ENCODE measurements at places on chromosomes 6 and 20.

DNA sequence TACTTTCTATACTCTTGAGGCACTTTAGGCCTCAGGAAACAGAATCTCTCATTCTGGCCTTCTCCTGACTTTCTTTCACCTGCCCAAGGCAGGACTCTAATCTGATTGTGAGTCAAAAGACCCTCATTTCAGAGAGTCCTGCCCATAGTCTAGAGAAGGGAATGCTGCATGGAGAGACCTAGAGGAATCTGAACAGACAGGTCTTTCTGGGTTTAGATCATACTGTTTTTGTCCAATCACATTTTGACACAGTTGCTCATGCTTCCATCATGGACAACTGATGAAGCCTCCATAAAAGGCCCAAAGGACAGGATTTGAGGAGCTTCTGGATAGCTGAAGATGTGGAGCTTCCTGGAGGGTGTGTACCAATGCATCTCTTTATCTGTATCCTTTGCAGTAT, 48.1 kb upstream of the BTBD3 start:
- DNase-seq = no peak

GRCh38 chr6:133467231-133467981, 226.2 kb downstream of the EYA4 start:
- no peak for DNase-seq

- no peak for DNase-seq
Measured at GRCh38 chr6:165872311-165872710, 209.3 kb upstream of the PDE10A start.

GRCh38 chr20:4513720-4514119, 208.0 kb upstream of the PRND start:
- no peak for DNase-seq

DNA sequence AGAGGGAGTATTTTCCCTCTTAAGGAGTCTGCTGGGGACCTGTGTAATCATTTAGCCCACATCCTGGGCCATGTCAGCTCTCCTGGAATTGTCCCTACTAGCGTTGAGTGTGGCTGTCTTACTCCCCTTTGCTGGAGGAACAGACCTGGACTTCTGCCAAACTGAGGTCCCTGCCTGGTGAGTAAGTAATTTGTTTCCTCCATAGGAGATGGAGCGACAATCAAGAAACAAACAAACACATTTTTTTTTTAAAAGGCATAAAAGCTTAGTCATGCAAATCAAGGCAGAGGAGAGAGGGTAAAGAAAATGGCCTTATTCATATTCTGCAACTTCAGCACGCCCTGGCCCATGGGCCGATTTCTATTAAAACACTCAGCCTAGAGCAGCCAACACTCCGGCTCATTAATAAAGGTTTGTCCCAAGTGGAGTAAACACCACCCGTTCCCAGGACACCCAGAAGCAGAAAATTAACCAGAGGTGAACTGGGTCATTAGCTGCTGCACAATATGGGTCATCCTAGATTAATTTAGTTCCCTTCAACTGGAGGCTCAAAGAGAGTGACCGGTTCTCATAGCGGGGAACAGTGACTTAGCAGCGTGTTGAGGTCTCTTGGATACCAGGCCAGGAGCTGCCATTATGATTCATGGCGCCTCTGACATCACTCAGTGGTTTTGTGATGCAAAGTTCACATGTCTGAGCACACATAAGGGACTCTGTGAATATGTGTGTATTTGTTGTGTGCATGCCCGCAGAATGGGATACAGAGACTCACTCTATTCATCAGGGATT, 165.0 kb upstream of the SULF2 start:
- no peak for DNase-seq

- DNase-seq = no peak
Measured at GRCh38 chr6:38725414-38726183, 10.5 kb downstream of the DNAH8 start.

DNA sequence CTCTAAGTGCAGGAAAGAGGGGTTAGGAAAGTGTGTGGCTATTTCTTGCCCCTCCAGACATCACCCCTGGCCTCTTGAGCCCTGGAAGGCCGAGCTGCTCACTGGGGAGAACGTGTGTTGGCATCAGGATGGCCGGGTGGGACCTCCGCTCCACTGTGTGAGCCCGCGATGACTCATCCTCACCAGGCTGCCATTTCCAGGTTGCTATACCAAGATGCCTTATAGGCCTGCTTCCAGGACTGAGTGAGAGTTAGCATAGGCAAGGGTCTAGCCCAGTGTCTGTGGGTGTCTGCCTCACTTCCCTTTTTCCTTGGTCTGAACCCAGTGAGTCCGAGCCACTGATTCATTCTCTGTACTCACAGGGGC, 105.0 kb downstream of the MRPL14 start:
- no peak for DNase-seq

GRCh38 chr6:97128507-97128906, 154.5 kb downstream of the MMS22L start:
- no peak for DNase-seq

- no peak for DNase-seq
Measured at GRCh38 chr6:53347250-53347920, 1.4 kb downstream of the ELOVL5 start.

DNA sequence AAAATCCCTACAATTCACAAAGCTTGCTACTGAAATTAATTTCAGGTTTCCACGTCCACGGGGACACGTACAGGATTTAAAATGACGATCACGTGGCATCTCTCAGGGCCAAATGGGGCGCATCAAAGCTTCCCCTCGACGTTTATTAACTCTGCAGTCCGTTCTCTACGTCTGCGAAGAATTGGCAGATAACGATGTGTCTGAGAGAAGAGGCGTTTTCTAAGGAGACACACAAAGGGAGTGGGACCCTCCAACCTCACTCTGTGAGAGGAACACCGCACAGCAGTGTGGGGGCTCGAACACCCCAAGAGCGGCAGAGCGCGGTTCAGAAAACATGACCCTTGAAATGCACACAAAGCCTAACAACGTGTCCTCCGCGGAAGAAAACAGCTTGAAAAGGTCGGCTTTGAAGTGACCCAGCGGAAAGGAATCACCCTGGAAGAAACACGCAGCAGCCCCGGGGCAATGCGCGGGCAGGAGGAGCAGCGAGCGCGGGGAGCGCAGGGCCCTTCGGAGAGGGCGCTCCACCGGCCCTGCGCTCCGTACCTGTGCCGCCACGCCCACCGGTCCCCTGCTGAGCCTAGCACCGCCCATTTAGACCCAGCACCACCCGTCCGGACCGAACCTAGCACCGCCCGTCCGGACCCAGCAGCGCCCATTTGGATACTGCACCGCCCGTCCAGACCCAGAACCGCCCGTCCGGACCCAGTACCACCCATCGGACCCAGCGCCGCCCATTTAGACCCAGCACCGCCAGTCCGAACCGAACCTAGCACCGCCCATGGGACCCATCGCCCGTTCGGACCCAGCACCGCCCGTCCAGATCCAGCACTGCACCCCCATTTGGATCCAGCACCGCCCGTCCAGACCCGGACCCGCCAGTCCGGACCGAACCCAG, 1.1 kb upstream of the AFDN start:
- DNase-seq = no peak

GRCh38 chr6:5308066-5308465, 46.8 kb downstream of the FARS2 start:
- DNase-seq = no peak

DNA sequence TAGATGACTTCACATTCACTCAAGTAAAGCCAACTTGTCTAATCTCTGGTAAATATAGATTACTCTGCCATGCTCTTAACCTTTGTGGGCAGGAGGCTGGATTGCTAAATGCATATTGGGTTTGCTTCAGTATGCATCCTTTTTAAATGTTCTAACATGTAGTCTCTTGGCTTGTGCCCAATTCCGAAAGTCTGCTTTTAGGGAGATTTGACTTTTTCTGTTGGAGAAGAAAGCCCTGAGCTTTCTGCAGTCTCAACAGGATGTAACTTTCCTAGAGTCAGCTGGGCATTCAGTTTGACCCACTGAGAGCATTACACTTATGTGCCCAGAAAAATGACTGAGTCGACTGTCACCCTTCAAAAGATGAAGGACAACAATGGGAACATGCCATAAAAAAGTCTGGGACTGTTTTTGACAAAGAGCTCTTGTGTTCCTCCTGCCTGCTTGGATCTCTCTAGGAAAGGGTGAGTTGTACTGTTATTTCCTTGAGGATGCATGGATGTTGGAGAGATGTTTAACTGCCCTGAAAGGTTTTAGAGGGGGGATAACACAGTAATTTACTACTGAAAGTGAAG, 299.4 kb downstream of the ZFAND3 start:
- no peak for DNase-seq

GRCh38 chr6:168774381-168774780, 333.4 kb downstream of the SMOC2 start:
- no peak for DNase-seq

DNA sequence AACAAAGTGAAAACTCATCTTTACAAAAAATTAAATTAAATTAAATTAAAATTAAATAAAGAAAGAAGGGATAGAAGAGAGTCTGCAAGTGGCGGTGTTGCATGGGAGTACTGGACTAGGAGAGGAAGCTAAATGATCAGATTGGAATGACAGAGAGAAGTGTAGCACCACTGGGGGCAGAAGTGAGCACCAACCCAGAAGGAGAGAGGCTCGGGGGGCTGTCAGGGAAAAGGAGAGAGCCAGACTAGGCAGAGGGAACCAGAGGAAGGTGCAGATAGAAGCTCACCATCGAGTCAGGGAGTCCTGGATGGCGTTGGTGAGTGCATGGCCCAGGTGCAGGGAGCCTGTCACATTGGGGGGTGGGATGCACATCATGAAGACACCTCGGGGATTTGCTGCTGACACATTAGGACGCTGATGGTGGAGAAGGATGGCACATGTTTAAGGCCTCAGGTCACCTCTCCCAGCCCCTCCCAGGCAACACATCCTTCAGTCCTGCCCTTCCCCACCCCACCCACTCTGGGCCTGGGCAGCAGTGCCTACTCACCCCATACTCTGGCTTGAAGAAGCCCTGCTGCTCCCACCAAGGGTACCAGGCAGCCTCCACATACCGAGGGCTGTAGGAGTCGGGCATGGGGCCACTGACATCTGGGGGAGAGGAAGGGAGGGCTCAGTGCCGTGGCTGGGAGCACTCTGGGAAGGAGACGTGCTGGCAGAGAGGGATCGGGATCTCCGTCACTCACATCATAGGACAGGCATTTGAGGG, 4.0 kb downstream of the VARS1 start:
- no peak for DNase-seq

DNA sequence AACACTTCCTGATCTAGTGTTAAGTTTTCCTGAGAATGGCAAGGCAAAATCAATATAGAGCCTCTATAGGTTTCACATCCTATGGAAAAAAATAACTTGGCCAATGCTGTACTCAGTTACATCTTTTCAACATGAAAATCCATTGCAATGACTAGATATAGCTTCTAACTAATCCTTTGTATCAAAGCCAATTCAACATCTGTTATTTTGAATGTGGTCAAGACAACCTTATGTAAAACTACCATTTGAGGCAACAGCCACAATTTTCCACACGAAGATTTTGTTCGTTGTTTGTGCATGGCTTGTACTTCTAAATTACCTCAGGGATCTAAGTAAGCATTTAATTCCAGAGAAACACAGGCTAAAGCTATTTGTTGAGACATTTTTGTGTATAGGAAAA, 637.8 kb upstream of the EYS start:
- DNase-seq = no peak

DNA sequence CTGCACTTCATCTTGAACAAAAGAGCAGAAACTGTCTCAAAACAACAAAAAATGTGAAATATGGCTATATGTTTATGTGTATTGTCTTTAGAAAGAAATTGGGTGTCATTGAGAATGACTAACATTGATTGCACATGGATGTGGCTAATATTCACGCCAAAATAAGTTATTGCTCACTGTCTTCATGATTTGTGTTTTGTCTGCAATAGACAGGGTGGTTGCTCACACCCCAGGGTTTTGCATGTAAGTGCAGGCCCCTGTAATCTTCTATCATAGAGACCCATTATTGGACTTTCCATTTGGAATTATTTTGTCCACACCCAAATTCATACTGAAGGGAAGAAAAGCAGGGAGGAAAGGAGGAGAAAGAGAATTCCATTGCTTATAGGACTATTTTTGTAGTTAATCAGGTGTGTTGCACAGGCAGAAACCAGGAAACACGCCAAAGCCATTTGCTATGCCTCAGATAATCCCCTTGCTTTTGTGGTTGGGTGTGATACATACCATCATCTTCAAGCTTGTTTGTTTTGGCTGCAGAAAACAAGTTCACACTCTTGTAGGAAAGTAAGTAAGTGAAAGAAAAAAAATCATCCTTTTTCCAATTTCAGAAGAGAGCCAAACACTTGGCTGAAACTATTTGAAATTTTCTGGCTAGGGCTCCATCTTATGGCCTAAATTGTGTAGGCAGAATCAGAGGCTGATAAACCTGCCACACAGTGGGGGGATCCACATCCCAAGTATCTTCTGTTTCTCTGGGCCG, 214.1 kb downstream of the COL12A1 start:
- no peak for DNase-seq

- DNase-seq = no peak
Measured at GRCh38 chr6:155384321-155384952, 70.2 kb upstream of the TFB1M start.

GRCh38 chr6:127146932-127147331, 28.5 kb downstream of the RSPO3 start:
- DNase-seq = no peak

DNA sequence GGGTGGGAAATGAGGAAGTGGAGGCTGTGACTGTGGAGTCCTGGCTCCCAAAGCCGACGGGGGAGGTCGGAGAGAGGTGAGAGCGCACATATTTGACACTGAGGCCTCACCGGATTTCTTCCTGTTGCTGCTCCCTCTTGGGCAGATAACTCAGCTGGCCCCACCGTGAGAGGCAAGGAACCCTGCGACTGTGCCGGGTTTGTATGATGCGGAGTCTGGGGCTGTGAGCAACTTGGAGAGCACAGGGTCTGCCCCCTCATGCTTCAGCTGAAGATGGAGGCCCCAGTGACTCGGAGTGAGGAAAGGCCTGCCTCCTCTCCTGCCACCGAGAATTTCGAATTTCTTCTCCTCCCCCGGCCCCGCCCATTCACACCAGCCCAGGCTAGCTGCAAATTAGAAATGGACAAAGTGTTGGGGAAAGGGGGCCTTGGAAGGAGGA, 160.6 kb downstream of the GRM4 start:
- no peak for DNase-seq

DNA sequence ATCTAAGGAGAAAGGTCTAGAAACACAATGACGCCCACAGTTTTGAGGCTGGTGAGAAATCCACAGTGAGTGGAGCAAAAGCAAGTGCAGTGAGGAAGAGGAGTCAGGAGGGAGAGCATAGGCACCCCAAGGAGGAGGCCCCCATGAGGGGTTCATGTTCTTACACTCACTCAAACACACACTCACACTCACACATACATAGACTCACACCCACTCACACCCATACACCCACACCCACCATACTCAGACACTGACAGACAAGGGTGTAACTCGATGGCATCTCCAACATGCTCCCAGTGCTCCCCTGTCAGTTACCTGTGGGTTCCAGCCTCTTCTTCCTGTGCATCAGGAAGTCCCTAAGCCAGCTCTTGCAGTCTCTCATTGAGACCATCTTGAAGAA, 3.8 kb downstream of the ULBP3 start:
- DNase-seq = no peak

DNA sequence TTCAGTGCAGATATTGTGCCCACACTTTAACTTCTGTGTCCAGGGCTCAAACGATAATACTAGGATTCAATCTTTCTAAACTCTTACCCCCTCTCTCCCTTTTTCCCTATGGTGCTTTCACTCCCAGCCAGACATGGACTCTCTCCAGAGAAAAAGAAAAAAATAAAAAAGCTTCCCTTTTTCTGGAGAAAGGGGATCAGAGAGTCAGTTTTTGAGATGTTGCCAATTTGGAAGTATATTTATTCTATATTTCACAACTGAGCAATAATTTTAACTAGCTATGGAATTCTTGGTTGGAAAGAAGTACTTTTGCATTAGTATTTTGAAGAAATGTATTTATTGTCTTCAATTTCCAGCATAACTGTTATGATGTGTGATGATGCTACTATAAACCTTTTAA, 72.2 kb upstream of the ZFP64 start:
- no peak for DNase-seq

- DNase-seq = no peak
Measured at GRCh38 chr6:160519603-160520042, 144.5 kb downstream of the LPA start.

All from stimulated activated CD8-positive, alpha-beta memory T cell treated with anti-CD3 and anti-CD28 coated beads, Interleukin-4, amount 100 ng/mL, for 1 hour (primary cell).